ENCODE measurements at places on chromosomes 5 and 9. TPM values are rescaled to one million over a fixed set of nuclear protein-coding genes. Genes with fewer than 3 reads are reported as not detected.

GABRP gene
- 192 TPM for polyA plus RNA-seq

- DNase-seq, result peak; percentile 15
Measured at GRCh38 chr9:125748446-125749099, 1.4 kb downstream of the PBX3 start.

DNAH5 gene
- 0.17 TPM for polyA plus RNA-seq

GRCh38 chr5:33969572-33970452 is 14.7 kb downstream of the SLC45A2 start:
- peak; percentile 68 for DNase-seq

OGN gene
- 16.7 TPM for polyA plus RNA-seq

DNA sequence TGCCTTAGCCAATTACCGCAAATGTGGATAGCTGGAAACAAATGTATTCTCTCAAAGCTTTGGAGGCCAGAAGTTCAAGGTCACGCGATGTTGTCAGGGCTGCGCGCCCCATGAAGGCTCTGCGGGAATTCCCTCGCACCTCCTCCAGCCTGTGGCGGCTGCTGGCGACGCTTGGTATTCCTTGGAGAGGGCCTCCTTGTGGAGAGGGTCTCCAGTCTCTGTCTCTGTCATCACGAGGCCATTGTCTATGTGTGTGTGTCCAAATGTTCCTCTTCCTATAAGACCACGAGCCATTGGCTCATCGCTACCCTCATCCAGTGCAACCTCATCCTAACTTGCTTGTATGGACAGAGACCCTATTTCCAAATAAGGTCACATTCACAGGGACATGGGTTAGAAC is 97.5 kb downstream of the ANKRD33B start:
- no peak for DNase-seq

PTGR1 gene
- polyA plus RNA-seq, result 266 TPM

DPYSL3 gene
- polyA plus RNA-seq, result 24.9 TPM

GRCh38 chr5:33409435-33410170 is 31.2 kb upstream of the TARS1 start:
- DNase-seq, result peak; percentile 37

DNA sequence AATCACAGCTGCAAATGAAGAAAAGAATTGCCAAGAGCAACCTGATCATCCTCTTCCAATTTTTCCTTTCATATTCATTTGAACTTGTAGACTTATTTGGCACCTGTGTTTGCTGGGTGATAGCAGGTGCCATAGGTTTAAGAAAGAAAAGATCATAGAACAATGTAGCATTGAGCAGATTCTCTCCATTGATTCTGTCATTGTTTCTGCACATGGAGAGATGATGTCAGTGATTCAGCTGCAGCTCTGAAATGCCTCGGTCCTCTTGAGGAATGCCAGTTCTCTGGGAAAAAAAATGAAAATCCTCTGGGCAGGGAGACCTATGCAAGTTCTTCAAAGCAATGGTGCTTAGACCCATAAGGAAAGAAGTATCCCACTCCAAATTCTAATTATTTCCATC is 418.1 kb upstream of the KLF4 start:
- no peak for DNase-seq

- DNase-seq, result no peak
Measured at GRCh38 chr5:74075501-74076484, 449.8 kb downstream of the ARHGEF28 start.

- no peak for DNase-seq
Measured at GRCh38 chr9:123312306-123312877, 43.6 kb upstream of the CRB2 start.

- no peak for DNase-seq
Measured at GRCh38 chr9:77954013-77954665, 77.5 kb downstream of the GNAQ start.

RLN2 gene
- 0.70 TPM for polyA plus RNA-seq

- DNase-seq, result no peak
Measured at GRCh38 chr5:113214606-113215323, 220.0 kb downstream of the TSSK1B start.

PLAC8L1 gene
- polyA plus RNA-seq, result 0.52 TPM

CCDC152 gene
- polyA plus RNA-seq, result 46.1 TPM

DNA sequence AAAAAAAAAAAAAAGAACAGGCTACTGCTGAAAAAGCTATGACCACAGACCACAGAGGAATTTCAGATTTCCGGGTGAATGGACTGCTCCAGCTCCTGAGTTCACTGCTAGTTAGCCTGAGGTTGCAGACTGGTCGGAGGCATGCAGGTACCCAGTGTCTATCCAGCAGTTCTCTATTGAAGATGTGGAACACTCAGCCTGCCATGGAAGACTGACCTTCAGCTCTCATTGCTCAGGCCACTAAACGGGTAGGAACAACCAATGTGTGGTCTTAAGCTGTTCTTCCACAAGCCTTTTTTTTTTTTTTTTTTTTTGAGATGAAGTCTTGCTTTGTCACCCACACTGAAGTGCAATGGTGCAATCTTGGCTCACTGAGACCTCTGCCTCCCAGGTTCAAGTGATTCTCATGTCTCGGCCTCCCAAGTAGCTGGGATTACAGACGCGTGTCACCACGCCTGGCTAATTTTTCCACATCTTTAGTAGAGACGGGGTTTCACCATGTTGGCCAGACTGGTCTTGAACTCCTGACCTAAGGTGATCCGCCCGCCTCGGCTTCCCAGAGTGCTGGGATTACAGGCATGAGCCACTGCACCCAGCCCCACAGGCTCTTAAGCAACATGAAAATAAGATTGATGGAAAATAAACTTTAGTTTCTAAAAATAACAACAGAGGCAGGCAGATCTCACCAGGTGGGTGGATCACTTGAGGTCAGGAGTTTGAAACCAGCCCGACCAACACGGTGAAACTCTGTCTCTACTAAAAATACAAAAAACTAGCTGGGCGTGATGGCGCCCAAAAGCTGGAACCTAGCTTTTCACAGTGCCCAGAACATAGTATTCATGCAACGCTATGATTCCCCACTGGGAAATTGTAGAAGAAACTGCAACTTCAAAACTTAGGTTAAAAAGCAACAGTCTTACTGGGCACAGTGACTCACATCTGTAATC is 20.0 kb upstream of the NPM1 start:
- DNase-seq, result no peak

- DNase-seq, result no peak
Measured at GRCh38 chr9:113345190-113345589, 4.2 kb upstream of the BSPRY start.

- DNase-seq, result no peak
Measured at GRCh38 chr5:142167458-142167857, 58.9 kb downstream of the NDFIP1 start.

ARHGEF37 gene
- polyA plus RNA-seq, result 3.1 TPM

GRCh38 chr9:134065612-134066419 is 2.0 kb downstream of the BRD3 start:
- DNase-seq, result peak; percentile 62

- DNase-seq, result no peak
Measured at GRCh38 chr5:191036-191948, at the start of gene LRRC14B. Gene LRRC14B (plus strand): TSS chr5:191495. CDS start chr5:191539, 44 bp downstream.

ENHO gene
- polyA plus RNA-seq, result 9.4 TPM

GRCh38 chr5:146894753-146895521 is 16.4 kb upstream of the PPP2R2B start:
- DNase-seq, result no peak

SPINK6 gene
- polyA plus RNA-seq, result not detected

PCA3 gene
- polyA plus RNA-seq, result 0.15 TPM

- no peak for DNase-seq
Measured at GRCh38 chr9:120289990-120290975, 289.7 kb downstream of the CDK5RAP2 start.

- DNase-seq, result peak; percentile 16
Measured at GRCh38 chr9:34070606-34071324, 22.1 kb upstream of the UBAP2 start.

Data from hepatocyte (in vitro differentiated cells).